Common myeloid progenitor, CD34-positive (primary cell): ENCODE measurements at places on chromosomes 12 and 14.
A peak's percentile ranks its signal among the peaks of the same experiment; 100 is the strongest.

DNA sequence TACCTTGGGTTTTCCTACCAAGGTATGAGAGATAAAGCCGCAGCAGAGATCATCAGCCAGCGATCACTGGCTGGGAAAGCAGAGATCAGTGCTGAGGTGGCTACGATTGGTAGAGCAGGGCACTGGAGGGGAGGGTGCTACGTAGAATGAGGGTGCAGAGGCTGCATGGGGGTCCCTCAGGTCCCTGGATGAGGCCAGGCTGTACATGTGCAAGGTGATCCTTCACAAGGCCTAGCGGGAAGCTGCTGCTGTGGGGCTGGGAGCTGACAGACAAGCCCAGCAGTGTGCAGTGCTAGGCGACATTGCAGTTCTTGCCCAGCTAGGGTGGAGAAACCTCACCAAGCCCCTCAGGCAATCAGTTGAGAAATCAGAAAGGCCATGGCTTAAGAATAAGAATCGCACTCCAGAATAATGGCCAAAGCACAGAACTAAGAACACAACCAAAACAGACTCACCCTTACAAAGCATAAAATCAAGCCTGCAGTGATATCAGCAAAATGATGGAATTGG is 37.2 kb upstream of the GPR132 start:
- H3K27ac ChIP-seq = no peak overlapping the region
- DNase-seq = no peak
- H3K4me3 ChIP-seq = no peak overlapping the region
- no peaks in the 10 kb centered on the region for H3K36me3 ChIP-seq

- peaks cover 8% of the 10 kb centered on the region for H3K4me1 ChIP-seq
- H3K27me3 ChIP-seq = no peaks in the 10 kb centered on the region
- no peak for DNase-seq
Observed at GRCh38 chr14:85421186-85421877, 108.6 kb upstream of the FLRT2 start.

DNA sequence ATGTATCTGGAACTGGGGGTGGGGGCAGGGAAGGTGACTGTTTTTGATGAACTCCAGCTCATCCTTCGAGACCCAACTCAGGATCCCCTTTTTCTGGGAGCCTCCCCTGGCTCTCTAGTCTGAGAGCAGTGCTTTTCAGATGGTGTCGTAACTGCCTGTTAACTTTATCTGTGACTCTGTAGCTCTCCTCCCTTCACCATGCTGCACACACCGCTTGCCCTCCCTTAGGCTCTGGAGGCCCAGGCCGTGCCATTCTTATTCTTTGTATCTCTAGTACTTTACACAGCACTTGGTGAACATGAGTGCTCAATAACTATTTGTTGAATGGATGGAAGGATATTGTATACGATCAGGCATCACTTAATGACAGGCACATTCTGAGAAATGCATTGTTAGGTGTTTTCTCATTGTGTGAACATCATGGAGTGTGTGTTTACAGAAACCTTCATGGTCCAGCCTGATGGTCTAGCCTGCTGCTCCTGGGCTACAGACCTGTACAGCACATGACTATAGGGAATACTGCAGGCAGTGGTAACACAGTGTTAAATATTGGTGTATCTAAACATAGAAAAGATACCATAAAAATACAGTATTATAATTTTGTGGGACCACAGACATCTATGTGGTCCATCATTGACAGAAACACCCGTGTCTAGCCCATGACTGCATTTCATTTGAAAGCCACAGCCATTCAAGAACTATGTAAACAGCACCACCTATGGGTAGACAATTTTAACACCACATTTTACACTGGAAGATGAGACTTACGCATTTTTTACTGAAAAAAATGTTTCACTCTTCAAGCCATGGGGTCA is 91.8 kb downstream of the EML1 start:
- peaks cover 46% of the 10 kb centered on the region for H3K27me3 ChIP-seq
- H3K4me1 ChIP-seq = no peaks in the 10 kb centered on the region
- no peak overlapping the region for H3K4me3 ChIP-seq
- no peaks in the 10 kb centered on the region for H3K36me3 ChIP-seq
- peak; percentile 82 for DNase-seq

- DNase-seq = no peak
- H3K27me3 ChIP-seq = no peaks in the 10 kb centered on the region
- H3K27ac ChIP-seq = no peak overlapping the region
- H3K4me1 ChIP-seq = no peaks in the 10 kb centered on the region
- no peak overlapping the region for H3K4me3 ChIP-seq
Observed at GRCh38 chr12:15706010-15706676, 83.0 kb downstream of the EPS8 start.

GRCh38 chr14:77980475-77981321 is 180.8 kb downstream of the ADCK1 start:
- peaks cover 46% of the 10 kb centered on the region for H3K4me1 ChIP-seq
- H3K27ac ChIP-seq = no peak overlapping the region
- H3K4me3 ChIP-seq = peak overlapping the region; percentile 69
- H3K36me3 ChIP-seq = no peaks in the 10 kb centered on the region
- peak; percentile 41 for DNase-seq

GRCh38 chr14:73025544-73025943 is 1.4 kb downstream of the ZFYVE1 start:
- no peak overlapping the region for H3K27ac ChIP-seq
- H3K4me1 ChIP-seq = peaks cover 21% of the 10 kb centered on the region
- DNase-seq = no peak
- no peaks in the 10 kb centered on the region for H3K27me3 ChIP-seq

DNA sequence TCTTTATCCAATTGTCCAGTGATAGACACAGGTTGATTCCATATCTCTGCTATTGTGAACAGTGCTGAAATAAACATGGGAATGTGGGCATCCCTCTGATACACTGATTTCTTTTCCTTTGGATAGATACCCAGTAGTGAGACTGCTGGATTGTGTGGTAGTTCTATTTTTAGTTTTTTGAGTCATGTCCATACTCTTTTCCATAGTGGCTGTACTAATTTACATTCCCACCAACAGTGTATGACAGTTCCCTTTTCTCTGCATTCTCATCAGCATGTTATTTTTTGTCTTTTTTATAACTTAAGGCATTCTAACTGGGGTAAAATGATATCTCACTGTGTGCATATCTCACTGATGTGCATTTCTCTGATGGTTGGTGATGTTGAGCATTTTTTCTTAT is 24.8 kb upstream of the VASH1 start:
- H3K36me3 ChIP-seq = no peaks in the 10 kb centered on the region
- DNase-seq = no peak
- H3K27ac ChIP-seq = no peak overlapping the region
- no peaks in the 10 kb centered on the region for H3K4me1 ChIP-seq
- no peaks in the 10 kb centered on the region for H3K27me3 ChIP-seq

GRCh38 chr12:132736913-132737312 is 24.7 kb downstream of the ANKLE2 start:
- no peaks in the 10 kb centered on the region for H3K27me3 ChIP-seq
- peaks cover 94% of the 10 kb centered on the region for H3K36me3 ChIP-seq
- no peak overlapping the region for H3K27ac ChIP-seq
- DNase-seq = no peak
- no peaks in the 10 kb centered on the region for H3K4me1 ChIP-seq

- no peak for DNase-seq
- H3K27me3 ChIP-seq = peaks cover 5% of the 10 kb centered on the region
- no peaks in the 10 kb centered on the region for H3K4me1 ChIP-seq
- H3K36me3 ChIP-seq = no peaks in the 10 kb centered on the region
- H3K4me3 ChIP-seq = no peak overlapping the region
Observed at GRCh38 chr14:72644758-72645489, 249.0 kb downstream of the DPF3 start.

DNA sequence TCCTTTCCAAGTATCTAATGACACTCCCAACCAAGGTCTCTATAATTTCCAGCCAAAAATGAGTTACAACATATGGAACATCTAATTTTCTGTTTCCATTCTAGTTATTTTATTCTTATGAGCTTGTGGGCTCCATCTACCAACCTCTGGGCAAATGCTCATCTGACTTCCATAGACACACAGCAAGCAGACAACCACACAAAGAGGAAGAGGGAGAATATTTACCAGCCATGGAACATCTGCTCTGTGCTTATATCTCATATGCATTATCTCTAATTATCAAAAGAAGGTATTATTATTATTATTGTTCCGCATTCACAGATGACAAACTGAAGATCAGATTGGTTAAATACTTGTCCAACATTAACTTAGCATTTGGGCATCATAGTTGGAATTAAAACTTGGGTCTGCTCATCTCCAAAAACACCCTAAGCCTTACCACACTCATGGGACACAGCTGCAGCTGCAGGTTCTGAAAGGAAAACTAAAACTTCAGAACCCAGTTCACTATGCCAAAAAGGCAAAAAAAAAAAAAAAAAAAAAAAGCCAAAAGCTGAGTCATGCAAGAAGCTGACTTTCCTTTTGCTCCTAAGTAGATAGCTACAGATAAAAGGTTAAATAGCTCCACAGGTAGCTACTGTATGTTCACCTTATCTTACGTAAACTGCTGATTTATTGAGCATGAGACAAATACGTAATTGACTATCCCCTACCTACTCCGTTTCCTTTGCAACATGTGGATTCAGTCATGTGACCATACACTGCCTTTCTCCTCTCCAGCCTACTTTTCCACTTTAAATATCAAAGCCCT is 23.6 kb upstream of the TCL1B start:
- H3K27me3 ChIP-seq = peaks cover 4% of the 10 kb centered on the region
- no peaks in the 10 kb centered on the region for H3K36me3 ChIP-seq
- peak overlapping the region; percentile 25 for H3K4me3 ChIP-seq
- H3K27ac ChIP-seq = no peak overlapping the region

GRCh38 chr12:62259993-62260732 is at the start of gene USP15:
TSS of gene USP15 (plus strand) at chr12:62260404. CDS start at chr12:62260415, 11 bp downstream.
- peak; percentile 99 for DNase-seq
- H3K4me3 ChIP-seq = peak within 1 kb of the TSS; percentile 96
- H3K36me3 ChIP-seq = no peaks in the 10 kb centered on the region
- H3K4me1 ChIP-seq = peaks cover 77% of the 10 kb centered on the region
- H3K27ac ChIP-seq = peak within 1 kb of the TSS; percentile 98

DNA sequence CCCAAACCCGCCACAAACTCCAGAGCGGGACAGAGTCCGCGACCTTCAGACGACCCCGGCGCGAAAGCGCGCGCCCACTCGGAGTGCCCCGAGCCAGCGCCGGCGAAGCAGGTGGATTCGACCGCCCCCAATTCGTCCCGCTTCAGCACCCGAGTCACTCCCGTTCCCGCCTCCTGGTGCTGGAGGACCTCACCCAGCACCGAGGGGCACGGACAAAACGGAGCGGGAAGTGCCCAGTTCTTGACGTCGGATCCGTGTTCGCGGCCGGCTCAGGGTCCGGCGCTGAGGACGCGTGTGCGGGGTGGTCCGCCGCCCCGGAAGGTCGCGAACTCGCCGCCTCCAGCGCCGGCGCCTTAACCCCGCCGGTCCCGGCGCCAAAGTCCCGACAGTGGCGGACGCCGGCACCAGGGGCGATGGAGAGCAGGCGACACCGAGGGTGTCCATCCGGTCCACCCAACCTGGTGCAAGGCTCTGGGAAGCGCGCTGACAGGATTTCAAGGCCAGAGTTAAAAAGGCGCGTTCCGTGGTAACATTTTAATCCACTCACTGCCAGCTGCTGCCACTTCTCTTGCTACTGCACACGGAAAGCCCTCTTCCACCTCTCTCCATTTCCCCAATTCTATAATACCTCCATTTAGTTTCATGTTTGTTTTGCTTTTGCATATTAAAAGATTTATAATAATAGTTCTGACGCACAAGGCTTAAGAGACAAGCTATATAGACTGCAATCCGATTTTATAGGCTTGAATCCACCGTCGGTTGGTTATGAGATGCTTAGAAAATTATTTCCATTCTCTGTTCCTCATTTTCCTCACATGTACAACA is 240.0 kb upstream of the CPNE8 start:
- peak overlapping the region; percentile 77 for H3K4me3 ChIP-seq
- H3K27me3 ChIP-seq = peaks cover 10% of the 10 kb centered on the region

DNA sequence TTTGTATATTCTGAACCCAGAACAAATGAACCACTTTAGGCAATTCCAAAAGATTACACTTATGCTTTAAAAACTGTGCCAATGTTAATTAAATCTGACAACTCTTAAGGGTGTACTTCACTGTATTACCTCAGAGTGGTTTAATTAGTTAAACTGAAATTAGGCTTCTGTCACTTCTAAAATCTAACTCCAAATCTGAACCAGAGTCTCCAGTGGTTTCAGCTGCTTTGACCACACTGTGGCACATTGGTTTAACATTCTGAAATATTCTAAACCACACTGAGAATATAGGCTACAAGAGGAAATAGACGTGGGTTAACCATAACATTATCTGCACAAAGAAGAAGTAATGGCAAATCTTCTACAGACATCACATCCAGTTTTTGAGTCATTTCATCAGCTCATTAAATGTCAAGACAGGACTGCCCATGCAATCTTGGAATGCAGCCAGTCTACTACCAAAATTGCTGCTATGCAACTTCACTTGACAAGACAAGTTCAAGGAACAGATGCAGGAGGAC is 94.8 kb downstream of the LRP6 start:
- peak; percentile 83 for DNase-seq
- H3K27ac ChIP-seq = no peak overlapping the region
- peaks cover 2% of the 10 kb centered on the region for H3K27me3 ChIP-seq
- H3K4me1 ChIP-seq = no peaks in the 10 kb centered on the region

- H3K4me1 ChIP-seq = peaks cover 12% of the 10 kb centered on the region
- H3K36me3 ChIP-seq = no peaks in the 10 kb centered on the region
- no peak overlapping the region for H3K4me3 ChIP-seq
- DNase-seq = no peak
- peaks cover 2% of the 10 kb centered on the region for H3K27me3 ChIP-seq
- H3K27ac ChIP-seq = no peak overlapping the region
Observed at GRCh38 chr12:6315704-6316597, 5.5 kb downstream of the PLEKHG6 start.

- no peak overlapping the region for H3K4me3 ChIP-seq
- H3K4me1 ChIP-seq = no peaks in the 10 kb centered on the region
- no peaks in the 10 kb centered on the region for H3K27me3 ChIP-seq
- peaks cover 56% of the 10 kb centered on the region for H3K36me3 ChIP-seq
Observed at GRCh38 chr12:111748151-111748672, 18.5 kb upstream of the ALDH2 start.

DNA sequence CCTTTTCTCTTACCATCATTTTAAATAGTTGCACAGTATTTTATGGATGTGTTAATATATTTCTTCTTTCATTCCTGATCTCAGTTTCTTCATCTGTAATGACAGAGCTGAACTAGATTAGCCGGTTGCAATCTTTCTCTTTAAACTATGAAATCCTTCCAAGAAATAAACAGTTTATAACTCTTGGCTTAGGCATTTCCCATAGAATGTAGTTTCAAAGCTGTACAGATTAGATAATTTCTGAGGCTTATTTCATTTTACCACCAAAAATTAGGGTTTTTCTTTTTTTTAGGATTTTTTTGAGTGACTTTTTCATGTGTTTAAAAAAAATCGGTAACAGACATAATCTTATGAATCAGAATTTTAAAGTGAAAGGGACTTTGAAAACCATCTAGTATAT is 144.0 kb downstream of the RAD51B start:
- H3K36me3 ChIP-seq = no peaks in the 10 kb centered on the region
- H3K4me3 ChIP-seq = no peak overlapping the region
- H3K27ac ChIP-seq = no peak overlapping the region
- peaks cover 11% of the 10 kb centered on the region for H3K4me1 ChIP-seq
- DNase-seq = no peak
- H3K27me3 ChIP-seq = no peaks in the 10 kb centered on the region
